ENCODE measurements at places on chromosomes 4 and X. TPM values are rescaled to one million over a fixed set of nuclear protein-coding genes. Genes with fewer than 3 reads are reported as not detected.

- no peak overlapping the region for H3K4me3 ChIP-seq
- H3K27ac ChIP-seq = no peak overlapping the region
- H3K27me3 ChIP-seq = no peaks in the 10 kb centered on the region
- DNase-seq = no peak
- H3K4me1 ChIP-seq = no peaks in the 10 kb centered on the region
Measured at GRCh38 chrX:131279617-131280016, 9.5 kb downstream of the IGSF1 start.

GRCh38 chrX:2342874-2343273 lies 157.9 kb downstream of the DHRSX start:
- H3K36me3 ChIP-seq = no peaks in the 10 kb centered on the region
- no peaks in the 10 kb centered on the region for H3K4me1 ChIP-seq
- no peak for DNase-seq

DNA sequence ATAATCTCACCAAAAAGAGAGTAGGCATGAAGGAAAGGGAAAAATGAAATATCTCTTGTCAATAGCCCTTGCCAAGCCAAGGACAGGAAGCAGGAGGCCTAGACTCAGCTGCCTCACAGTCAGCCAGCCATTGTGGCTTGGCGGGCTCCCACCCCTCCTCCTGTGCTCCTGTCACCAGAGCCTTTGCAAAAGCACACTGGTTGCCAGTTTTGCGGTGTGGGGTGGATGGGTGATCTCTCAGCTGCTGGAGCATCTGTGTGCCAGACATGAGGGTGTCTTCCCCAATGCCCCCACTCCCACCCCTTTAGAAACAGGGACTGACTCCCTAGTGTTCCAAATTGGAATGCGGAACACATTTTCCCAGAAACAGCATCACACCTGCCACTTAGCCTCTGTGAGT lies 26.1 kb downstream of the ARHGEF6 start:
- DNase-seq = no peak
- H3K36me3 ChIP-seq = no peaks in the 10 kb centered on the region
- H3K27ac ChIP-seq = no peak overlapping the region
- H3K4me1 ChIP-seq = peaks cover 6% of the 10 kb centered on the region
- no peak overlapping the region for H3K4me3 ChIP-seq
- no peaks in the 10 kb centered on the region for H3K27me3 ChIP-seq

GRCh38 chr4:129682586-129682985 lies 586.6 kb downstream of the C4orf33 start:
- no peak overlapping the region for H3K4me3 ChIP-seq
- H3K4me1 ChIP-seq = no peaks in the 10 kb centered on the region
- no peak for DNase-seq
- no peaks in the 10 kb centered on the region for H3K36me3 ChIP-seq
- H3K27ac ChIP-seq = no peak overlapping the region

- DNase-seq = no peak
- H3K27ac ChIP-seq = no peak overlapping the region
- H3K27me3 ChIP-seq = no peaks in the 10 kb centered on the region
Measured at GRCh38 chrX:44570522-44570921, 27.9 kb upstream of the FUNDC1 start.

DNA sequence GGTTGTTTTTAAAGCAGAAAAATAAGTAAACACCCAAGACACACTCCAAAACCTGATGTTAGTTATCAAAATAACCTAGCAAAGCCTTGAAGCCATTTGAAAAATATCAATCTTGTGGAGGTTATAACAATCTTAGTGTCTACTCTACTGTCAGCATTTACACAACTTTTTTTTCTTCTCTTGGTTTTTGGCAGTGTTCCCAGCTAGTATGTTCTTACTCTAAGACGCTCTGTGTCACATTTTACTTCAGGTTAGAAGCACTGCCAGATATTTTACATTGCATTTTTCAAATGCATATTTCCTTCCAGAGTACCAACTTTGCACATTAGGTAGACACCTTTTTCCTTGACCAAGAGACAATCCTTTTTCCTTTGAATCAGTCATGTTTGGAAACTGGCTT lies 114.0 kb upstream of the INPP4B start:
- H3K27ac ChIP-seq = no peak overlapping the region
- H3K4me1 ChIP-seq = no peaks in the 10 kb centered on the region
- no peaks in the 10 kb centered on the region for H3K27me3 ChIP-seq
- DNase-seq = no peak
- H3K4me3 ChIP-seq = no peak overlapping the region

Gene TCP11X2
- total RNA-seq = not detected

Measured in naive thymus-derived CD4-positive, alpha-beta T cell (primary cell).